KBM-7 (cell line): ENCODE measurements at places on chromosomes 2 and 18.
A peak's percentile ranks its signal among the peaks of the same experiment; 100 is the strongest.

- no peak for DNase-seq
These were observed 12.3 kb upstream of the SIX3 start for GRCh38 chr2:44929159-44929734.

GRCh38 chr2:223598994-223599639, 3.0 kb downstream of the SCG2 start:
- no peak for DNase-seq

GRCh38 chr2:71190656-71191569, 36.0 kb downstream of the PAIP2B start:
- DNase-seq = peak; percentile 16

- no peak for DNase-seq
These were observed 47.0 kb upstream of the COBLL1 start for GRCh38 chr2:164888592-164888991.
